Stimulated activated CD4-positive, alpha-beta T cell treated with anti-CD3 and anti-CD28 coated beads, Interleukin-15, amount 100 ng/mL, for 48 hours (primary cell): ENCODE measurements at places on chromosomes 13 and 19.
A peak's percentile ranks its signal among the peaks of the same experiment; 100 is the strongest.

GRCh38 chr13:32600890-32601289 is 14.6 kb downstream of the PDS5B start:
- DNase-seq = no peak

GRCh38 chr19:42440357-42441048 is 2.2 kb downstream of the CXCL17 start:
- peak; percentile 80 for DNase-seq

DNA sequence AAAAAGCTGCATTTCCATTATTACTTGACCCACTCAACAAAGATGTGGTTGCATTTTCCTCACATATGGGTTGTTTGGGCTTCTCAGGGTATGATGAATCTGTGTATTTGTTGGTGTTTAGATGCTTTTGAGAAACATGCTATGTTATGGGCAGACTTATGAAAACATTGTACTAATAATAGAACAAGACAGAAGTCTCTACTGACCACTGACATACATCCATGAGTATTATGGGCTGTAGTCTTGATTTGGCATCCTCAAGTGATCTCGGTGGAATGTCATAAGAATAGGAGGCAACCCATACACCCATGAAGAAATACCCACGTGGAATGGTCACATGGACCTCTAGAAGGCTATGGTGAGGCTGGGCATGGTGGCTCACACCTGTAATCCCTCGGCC is 36.3 kb upstream of the ABCC4 start:
- DNase-seq = no peak

DNA sequence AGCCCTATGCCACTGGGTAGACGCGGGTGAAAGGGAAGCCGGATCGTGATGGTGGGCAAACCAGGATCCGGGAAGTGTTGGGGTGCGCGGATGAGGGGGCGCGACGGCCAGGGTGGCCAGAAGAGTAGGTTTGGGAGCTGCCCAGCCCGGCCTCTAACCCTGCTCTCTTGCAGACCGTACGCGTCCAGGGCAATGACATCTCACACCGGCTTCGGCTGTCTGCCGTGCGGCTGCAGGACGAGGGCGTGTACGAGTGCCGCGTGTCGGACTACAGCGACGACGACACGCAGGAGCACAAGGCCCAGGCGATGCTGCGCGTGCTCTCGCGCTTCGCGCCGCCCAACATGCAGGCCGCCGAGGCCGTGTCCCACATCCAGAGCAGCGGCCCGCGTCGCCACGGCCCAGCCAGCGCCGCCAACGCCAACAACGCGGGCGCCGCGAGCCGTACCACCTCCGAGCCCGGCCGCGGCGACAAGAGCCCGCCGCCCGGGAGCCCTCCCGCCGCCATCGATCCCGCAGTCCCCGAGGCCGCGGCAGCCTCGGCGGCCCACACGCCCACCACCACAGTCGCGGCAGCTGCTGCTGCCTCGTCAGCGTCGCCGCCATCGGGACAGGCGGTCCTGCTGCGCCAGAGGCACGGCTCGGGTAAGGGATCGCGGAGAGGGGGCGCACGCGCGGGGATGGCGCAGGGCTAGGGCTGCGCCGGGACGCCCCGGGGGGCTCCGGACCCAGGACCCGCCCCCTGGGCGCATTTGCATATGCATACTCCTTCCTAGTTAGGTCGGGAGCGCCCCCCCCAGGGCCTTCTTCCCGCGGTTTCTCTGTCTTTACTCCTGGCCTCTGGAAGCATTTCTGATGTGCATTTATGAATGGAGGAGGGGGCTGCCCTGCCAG is 4.1 kb downstream of the VSTM2B start:
- no peak for DNase-seq

DNA sequence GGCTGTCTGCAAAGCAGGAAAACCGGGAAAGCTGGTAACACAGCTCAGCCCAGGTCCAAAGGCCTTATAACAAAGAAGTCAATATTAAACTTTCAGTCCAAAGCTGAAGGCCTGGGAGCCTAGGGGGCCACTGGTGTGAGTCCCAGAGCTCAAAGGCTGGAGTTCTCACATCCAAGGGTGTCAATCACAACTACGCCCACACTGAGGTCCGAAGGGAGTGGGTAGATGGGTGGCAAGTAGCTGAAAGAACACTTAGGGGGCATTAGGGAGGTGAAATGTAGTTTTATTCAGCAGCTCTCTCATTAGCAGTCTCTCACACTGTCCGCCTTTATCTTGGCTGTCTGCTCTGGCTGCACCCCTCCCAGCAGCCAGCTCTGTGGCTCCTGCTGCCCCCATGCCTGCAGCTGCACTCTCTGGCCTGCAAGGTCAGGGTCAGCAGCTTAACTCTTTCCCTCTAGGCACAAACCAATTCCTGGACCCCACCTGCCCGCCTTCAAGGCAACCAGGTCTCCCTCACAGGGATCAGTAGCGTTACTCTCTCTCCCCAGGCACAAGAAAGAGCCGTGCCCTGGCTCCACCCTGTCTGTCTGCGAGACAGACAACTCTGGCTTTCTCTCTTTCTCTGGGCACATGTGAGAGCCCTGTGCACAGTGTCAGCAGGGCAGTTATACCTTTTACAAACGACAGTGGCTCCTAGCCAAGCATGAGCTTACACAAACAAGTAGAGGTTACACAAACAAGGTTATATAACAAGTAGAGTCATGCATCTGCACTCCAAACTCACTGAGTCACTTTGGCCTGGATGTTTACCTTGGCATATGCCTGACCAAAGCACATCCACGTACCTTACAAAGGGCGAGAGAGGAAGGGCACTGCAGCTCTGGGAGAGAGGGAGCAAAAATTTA is 249.4 kb upstream of the PCDH20 start:
- DNase-seq = no peak

- no peak for DNase-seq
Measured at GRCh38 chr13:98923641-98924397, 54.0 kb downstream of the DOCK9 start.

DNA sequence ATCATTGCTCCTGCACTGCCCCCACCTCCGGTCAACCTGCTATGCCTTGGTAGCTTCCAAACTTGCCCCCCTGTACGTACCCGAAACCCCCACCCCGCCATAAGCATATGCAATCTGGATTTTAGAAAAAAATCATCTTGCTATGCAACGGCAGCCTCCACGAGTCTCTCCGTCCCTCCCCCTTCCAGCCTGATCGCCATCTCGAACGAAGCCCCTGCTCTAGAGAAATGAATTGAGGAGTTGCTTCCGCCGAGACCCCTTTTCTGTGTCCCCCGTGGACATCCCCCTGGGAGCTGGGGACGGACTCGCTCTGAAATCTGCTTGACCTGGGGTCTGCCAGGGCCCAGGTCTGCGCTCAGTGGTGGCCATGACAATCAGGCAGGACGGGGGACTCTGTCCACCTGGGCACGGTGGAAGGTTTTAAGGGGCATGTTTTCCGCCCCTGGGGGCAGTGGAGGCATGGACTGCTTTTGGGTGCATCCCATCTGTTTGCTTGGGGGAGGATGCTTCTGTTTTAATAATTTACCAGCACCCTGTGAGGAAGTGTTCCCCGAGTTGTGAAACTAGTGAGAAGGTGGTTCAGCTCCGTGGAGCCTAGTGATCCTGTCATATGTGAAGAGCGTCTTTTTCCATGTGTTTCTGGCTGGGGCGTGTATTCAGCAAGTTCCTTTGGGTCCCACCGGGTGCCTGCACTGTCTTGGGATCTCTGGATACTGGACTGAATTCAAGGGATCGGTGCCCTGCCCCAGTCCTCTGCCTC is 1.0 kb downstream of the KDM4B start:
- DNase-seq = no peak

GRCh38 chr19:6272913-6273600 is 6.7 kb downstream of the MLLT1 start:
- no peak for DNase-seq

DNA sequence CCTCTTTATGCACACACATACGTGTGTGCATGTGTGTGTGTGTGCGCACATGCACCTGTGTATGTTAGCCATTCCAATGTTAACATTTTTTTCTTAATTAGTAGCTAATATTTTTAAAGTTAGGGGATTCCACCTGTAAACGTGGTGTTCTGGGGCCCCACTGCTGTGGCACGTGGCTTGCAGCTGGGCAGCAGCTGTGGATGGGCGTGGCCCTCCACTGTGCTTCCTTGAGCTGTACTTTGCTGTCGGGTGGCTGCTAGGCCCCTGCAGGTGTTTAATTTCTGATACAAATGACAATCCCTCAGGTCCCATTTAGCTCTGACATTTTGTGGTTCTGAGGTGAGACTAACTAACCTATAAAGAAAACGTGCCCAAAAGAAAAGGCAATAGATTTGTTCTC is 58.9 kb upstream of the GJB6 start:
- DNase-seq = no peak

- DNase-seq = no peak
Measured at GRCh38 chr13:100633461-100633860, 41.1 kb downstream of the TMTC4 start.

- no peak for DNase-seq
Measured at GRCh38 chr13:79212064-79212619, 193.9 kb downstream of the RBM26 start.

- DNase-seq = no peak
Measured at GRCh38 chr13:45468635-45469034, 3.9 kb downstream of the COG3 start.

GRCh38 chr19:10460714-10461046 is 40.3 kb downstream of the PDE4A start:
- DNase-seq = no peak

DNA sequence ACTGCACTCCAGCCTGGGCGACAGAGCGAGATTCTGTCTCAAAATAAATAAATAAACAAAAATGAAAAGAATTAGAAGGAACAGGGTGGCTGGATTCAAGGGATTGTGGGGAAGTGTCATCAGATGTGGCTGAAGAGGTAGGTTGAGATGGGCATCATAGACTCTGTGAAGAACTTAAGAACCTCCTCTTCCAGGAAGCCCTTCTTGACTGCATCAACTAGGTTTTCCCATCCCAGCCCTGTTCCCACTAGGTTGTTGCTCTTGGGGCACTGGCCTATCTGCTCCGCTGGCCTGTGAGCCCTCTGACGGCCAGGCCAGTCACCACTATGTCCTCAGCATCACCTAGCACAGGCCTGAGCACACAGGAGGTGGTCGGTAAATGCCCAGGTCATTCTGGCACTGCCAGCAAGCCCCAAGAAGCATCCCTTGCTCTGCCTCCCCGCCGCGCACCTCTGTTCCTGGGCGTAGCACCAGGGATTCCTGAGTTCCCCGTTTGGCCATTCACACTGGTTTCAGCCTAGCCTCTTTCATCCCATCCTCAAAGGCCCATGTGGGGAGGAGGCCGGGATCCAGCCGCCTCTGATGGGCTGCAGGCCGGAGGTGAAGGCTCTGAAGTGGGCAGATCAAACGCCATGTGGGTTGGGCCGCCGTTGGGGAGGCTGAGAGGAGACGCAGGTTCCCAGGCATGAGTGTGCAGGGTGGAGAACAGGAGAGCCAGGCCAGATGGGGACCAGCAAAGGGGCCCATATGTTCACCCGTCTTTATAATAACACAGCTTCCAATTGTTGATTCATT is 27.6 kb upstream of the SLC1A5 start:
- no peak for DNase-seq

GRCh38 chr19:14450168-14450874 is 17.2 kb downstream of the PKN1 start:
- peak; percentile 77 for DNase-seq

- DNase-seq = no peak
Measured at GRCh38 chr19:17266589-17266974, 661 bp upstream of the BABAM1 start.

GRCh38 chr13:24651718-24652345 is 28.4 kb upstream of the ATP12A start:
- no peak for DNase-seq

DNA sequence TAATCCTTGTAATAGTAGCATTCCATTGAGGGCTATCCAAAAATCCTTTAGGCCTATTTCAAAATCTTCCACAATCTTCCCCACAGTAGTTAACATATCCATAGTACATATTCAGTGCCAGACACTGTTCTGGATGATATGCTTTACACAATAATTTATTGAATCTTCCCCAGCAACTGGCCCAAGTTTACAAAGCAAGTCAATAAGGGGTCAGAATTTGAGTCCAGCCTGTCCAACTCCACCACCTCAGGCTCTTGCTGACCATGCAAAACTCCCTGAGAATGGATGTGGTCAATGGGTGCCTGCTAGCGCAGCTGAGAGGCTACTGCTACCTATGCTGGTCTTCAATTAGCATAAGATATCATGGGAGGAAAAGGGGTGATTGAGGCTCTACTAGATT is 529.6 kb downstream of the FGF9 start:
- no peak for DNase-seq

DNA sequence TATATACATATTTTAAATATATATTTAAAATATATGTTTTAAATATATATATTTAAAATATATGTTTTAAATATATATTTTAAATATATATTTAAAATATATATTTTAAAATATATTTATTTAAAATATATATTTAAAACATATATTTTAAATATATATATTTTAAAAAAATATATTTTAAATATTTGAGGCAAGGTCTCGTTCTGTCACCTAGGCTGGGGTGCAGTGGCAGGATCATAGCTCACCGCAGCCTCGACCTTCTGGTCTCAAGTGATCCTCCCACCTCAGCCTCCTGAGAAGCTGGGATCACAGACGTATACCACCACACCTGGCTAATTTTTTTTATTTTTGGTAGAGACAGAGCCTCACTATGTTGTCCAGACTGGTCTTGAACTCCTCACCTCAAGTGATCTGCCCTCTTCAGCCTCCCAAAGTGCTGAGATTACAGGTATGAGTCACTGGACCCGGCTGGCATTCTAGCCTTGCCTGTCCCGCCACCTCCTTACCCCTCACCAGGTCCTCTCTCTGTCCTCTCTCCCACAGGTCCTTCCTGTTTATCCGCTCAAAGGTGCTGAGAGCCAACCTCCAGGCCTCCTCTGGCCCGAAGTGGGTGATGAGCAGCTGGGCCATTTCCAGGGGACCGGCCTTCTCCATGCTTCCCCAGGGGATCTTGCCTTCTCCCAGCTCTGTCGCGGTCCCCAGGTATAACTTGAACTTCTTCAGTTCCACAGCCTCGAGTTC is 564 bp downstream of the NLRP12 start:
- DNase-seq = no peak

GRCh38 chr13:98632961-98633360 is 56.1 kb upstream of the STK24 start:
- DNase-seq = no peak

DNA sequence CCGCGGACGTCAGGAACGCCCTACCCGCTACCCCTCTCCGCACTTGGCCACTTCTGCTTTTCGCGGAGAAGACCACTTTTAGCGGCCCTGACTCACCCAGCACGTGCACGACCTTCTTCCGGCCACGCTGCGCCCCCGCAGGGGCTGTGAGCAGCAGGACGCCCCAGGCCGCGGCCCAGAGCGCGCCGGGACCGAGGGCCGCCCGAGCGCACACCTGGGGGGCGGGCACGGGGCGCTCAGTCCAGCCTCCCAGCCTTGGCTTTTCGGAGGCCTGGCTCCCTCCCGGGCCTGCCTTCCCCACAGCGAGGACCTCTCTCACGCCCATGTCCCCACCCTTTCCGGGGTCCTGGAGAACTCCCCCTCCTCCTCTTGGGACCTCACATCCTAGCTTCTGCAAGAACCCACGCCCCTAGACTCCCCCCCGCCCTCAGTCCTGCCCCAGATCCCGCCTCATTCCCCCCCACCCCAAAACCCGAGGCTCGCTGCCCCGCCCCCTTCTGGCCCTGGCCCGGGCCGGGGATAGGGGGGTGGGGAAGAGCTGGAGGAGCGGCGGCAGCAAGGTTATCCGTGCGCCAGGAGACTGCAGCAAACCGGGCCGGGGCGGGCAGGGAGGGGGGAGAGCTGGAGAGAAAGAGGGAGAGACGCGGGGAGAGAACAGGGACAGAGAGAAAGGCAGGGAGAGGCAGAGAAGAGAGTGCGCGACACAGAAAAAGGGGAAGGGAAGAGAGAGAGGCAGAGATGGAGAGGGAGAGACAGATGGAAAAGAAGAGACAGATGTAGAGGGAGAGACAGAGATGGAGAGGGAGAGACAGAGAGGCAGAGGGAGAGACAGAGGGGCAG is 11.5 kb downstream of the TM6SF2 start:
- DNase-seq = no peak
